ENCODE measurements at places on chromosomes 16 and 17. TPM values are rescaled to one million over a fixed set of nuclear protein-coding genes. Genes with fewer than 3 reads are reported as not detected.

SYT17 gene
- under 0.01 TPM for total RNA-seq

ABCC12 gene
- 0.19 TPM for total RNA-seq

ZG16 gene
- not detected for total RNA-seq

IL32 gene
- 7.1 TPM for total RNA-seq

NXPH3 gene
- total RNA-seq = 0.38 TPM

PDIA2 gene
- total RNA-seq = not detected

CLEC3A gene
- not detected for total RNA-seq

Data from regular cardiac myocyte (primary cell).